ENCODE measurements at places on chromosomes 16 and 17.
A peak's percentile ranks its signal among the peaks of the same experiment; 100 is the strongest.

DNA sequence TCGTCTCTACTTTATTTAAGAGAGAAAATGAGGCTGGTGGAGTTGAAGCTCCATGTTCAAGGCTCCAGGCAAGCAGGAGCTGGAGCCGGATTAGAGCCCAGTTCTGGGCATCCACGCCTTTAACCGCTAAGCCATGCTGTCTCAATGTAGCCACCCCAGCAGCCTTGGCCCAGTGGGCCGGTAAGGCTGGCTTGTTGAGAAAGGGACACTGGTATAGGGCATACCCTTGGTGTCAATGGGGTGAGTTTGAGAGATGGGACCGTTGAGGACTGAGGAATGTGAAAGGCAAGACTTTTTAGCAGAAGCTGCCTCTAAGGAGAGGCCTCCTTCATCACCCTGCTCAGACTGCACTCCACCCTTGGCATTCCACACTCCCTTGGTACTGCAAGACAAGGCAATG is 147.4 kb downstream of the CYLD start:
- DNase-seq = no peak

- no peak for DNase-seq
Measured at GRCh38 chr17:56184650-56185049, 31.4 kb downstream of the ANKFN1 start.

DNA sequence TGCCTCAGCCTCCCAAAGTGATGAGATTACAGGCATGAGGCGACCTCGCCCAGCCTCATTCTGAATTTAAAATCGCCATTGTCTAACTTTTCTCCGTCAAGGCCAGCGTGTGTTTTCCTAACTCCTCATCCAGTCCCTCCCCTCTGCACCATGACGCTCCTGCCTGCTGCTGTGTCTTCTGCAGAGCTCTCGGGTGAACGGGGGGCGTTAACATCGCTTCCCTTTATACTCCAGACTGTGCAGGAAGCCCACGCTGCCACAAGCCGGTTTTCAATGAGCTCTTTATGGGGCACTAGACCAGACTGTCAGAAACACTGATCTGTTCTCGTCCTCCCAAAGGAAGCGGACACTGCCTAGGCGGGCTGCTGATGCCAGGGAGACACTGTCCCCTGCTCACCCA is 13.2 kb downstream of the AANAT start:
- DNase-seq = no peak

GRCh38 chr16:55703003-55704001 is 47.5 kb downstream of the SLC6A2 start:
- peak; percentile 4 for DNase-seq

Data from NCI-H2081 (cell line).